COLO829 (cell line): ENCODE measurements at places on chromosomes 2 and 18.
A peak's percentile ranks its signal among the peaks of the same experiment; 100 is the strongest.

DNA sequence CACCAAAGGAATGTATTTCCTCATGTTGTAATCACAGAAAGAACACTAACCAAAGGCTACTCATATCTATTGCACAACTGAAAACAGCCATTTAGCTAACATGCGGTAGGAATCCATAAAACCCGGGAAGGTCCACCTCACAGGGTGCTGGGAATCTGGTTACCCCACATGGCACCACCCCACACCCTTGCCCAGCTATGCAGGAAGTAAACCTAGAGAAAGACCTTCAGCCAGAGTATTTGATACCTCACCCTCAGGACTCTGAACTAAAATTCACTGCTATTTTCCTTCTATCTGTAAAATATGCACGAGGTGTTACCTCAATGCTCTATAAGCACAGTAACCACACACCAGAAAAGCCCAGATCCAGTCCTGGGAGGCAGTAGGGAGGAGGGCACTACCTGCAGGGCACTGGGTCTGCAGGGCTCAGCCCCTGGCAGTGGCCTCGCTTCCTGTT, 45.8 kb downstream of the PTPN2 start:
- peak; percentile 8 for DNase-seq

DNA sequence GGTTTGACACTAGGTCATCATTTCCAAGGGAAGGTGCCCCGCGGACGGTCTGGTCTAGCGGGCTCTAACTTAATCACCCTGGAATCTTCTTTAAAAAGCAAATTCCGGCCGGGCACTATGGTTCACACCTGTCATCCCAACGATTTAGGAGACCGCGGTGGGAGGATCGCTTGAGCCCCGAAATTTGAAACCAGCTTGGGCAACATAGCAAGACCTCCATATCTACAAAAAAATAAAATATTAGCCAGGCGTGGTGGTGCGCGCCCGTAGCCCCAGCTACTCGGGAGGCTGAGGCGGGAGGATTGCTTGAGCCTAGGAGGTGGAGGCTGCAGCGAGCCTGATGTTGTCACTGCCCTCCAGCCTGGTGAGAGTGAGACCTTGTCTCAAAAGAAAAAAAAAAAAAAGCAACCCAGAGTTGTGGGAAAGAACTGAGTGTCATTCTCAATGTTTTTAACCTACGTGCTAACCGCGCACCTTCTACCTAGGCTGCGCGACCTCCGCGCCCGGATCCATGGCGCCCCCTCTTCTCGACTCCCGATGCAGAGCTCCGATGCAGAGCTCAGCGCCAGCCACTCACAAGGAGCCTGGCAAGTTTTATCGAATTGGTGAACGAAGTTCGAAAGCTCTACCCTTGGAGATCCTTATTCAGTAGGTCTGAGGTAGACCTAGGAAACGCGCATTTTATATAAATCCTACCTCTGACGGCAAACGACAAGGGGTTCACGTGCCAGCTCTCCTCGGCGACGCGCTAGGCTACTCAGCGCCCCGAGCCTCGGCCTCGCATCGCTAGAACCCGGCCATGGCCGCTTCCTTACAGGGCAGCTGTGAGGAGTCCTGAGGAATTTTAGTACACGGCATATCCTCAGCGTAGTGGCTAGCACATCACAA, 888 bp upstream of the TWSG1 start:
- DNase-seq: no peak

- DNase-seq: no peak
Measured at GRCh38 chr2:227188292-227188691, 23.9 kb downstream of the COL4A3 start.

DNA sequence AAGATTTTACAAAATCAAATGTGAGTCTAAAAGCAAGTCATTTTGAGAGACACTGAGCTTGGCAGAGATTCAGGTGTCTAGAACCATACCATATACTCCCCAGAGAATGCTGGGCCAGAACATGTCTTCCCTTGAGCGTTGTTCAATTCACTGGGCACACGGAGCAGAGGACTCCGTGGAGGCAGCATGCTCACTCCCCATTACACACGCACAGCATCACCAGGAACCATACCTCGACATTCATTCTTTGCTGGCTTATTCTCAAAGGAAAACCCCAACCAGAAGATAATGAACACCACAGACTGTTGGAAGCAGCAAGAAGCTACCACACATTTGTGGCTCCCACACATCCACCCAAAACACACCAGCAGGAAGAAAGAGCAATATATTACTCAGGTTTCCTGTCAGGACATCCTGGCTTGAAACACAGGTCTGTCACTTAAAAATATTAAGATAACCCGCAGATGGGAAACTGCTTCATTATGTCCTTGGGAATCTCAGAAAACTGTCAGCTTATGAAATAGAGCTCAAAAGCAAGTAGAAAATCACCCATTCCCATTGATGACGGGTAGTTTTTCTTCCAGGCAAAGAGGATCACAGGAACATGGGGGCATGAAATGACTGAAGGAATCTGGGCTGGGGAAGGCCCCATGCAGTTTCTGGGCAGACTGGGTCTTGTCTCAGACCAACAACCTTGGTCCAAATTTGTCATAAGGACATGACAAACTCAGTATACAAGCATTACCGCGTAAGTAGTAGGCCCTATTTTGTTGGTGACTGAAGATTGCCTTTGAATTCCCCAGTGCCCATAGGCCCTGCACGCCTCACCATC, 46.4 kb downstream of the PCBP1 start:
- no peak for DNase-seq

DNA sequence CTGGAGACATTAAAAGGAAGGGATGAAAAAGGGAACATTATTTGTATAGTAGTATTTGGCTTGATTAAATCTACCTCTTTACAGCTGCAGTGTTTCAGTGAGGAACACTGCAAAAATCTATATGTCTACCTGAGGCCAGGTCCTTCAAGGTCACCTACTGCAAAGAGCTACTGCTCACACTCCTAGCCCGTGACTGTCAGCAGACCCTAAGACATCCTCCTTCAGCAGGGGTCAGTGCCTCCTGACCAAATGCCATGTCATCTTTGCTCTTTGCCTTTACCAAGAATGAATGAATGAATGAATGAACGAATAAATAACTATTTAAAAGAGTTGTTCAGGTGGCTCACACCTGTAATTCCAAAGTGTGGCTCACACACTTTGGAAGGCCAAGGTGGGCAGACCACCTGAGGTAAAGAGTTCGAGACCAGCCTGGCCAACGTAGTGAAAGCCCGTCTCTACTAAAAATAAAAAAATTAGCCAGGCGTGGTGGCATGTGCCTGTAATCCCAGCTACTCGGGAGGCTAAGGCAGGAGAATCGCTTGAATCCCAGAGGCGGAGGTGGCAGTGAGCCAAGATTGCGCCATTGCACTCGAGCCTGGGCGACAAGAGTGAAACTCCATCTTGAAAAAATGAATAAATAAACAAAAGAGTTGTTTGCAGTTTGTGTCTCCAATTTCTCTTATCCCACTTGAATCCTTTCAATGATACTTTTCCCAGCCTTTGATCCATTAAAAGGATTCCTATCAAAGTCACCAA, 84.3 kb upstream of the GRB14 start:
- DNase-seq: no peak

GRCh38 chr18:4961121-4961909, 235.7 kb downstream of the AKAIN1 start:
- no peak for DNase-seq

DNA sequence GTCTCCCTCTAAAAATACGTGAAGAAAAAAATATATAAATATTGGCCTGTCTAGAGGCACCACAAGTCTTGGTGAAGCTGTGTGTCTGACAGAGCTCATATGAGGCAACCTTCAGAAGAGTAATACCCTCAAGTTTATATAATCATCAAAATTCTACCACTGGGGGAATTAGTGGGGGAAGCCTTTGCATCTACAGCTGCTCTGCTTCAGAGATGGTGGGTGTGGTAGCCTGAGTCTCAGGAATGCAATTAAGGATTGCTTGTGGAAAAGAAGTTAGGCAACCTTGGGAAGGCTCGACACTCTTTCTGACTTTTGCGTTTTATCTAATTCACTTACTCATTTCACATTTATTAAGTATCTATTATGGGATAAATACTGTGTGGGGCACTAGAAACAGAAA, 17.4 kb downstream of the TPGS2 start:
- no peak for DNase-seq

GRCh38 chr2:8414946-8415879, 266.6 kb upstream of the ID2 start:
- peak; percentile 30 for DNase-seq

DNA sequence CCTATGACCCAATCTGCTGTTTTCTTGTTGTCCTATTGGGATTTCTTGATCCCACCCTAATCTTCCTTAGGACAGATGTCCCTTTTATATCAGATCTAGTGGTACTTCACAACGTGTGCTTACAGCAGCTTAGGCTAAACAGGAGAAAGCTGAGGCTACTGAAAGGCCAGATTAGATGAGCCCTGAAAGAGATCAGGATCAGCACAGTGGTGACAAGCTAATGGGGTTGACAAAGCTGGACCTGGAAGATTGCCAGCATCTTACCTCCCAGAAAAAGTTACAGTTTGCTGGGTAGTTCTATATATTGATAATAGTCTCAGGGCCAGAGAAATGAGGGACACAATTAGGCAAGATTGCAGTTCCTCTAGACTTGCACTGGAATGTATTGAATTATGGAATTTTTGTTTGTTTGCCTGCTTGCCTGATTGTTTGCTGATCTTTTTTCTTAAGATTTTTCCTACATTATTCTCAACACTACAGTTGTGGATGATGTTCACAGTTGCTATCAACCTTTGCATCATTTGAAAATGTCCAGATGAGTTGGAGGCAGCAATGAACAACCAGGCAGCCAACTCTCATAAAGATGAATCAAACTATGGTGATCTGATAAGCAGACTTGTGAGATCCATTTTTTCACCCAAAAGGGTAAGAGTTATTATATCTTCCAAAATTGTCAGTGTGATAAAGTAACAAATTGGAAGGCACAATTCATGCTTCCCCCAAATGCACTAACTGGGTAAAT, 49.1 kb upstream of the PIK3C3 start:
- no peak for DNase-seq
